ENCODE measurements at places on chromosomes 6 and 20.

GRCh38 chr6:17666646-17667045, 40.1 kb downstream of the NUP153 start:
- no peak for DNase-seq

- DNase-seq: peak; percentile 13
Observed at GRCh38 chr6:99822741-99823512, 171.1 kb downstream of the MCHR2 start.

GRCh38 chr20:47334022-47334551, 22.4 kb downstream of the ZMYND8 start:
- DNase-seq: no peak

- DNase-seq: no peak
Observed at GRCh38 chr6:127860723-127861122, 40.1 kb downstream of the THEMIS start.

DNA sequence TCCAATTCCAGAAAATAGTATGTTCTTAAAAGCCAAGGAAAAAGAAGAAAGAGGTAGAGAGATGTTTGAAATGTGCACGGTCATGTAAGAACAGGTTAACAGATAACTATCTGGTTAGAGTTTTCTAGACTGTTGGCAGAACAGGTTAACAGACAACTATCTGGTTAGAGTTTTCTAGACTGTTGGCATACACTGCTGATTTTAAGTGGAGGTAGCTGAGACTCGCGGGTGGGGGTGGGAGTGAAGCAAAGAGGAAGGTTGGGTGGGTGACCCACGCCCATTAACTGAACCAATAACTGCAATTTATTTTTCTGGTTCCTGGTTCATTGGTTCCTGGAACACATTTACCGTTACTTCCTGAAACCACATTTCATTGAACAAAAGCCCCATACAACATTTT, 157.5 kb downstream of the ELOVL4 start:
- DNase-seq: no peak

GRCh38 chr6:3822747-3823445, 26.3 kb upstream of the FAM50B start:
- no peak for DNase-seq

DNA sequence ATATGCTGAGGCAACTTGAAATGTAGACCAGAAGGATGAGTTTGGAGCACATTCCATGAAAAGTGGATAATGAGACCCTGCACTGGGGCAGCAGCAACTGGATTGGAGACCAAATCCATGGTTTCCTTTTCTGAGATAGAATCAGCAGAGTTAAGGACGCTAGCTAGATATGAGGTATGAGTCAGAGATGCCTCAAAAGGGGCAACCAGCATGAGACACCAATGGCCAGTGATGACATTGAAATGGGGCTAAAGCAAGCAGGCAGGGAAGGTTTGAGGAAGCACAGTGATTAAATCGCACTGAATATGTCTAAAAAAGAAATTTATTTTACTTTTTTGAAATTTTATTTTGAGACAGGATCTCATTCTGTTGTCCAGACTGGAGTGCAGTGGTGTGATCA, 802.4 kb downstream of the TFAP2A start:
- no peak for DNase-seq

GRCh38 chr6:40743690-40744446, 156.7 kb upstream of the LRFN2 start:
- no peak for DNase-seq

GRCh38 chr6:149179431-149179830, 138.1 kb upstream of the TAB2 start:
- DNase-seq: no peak

DNA sequence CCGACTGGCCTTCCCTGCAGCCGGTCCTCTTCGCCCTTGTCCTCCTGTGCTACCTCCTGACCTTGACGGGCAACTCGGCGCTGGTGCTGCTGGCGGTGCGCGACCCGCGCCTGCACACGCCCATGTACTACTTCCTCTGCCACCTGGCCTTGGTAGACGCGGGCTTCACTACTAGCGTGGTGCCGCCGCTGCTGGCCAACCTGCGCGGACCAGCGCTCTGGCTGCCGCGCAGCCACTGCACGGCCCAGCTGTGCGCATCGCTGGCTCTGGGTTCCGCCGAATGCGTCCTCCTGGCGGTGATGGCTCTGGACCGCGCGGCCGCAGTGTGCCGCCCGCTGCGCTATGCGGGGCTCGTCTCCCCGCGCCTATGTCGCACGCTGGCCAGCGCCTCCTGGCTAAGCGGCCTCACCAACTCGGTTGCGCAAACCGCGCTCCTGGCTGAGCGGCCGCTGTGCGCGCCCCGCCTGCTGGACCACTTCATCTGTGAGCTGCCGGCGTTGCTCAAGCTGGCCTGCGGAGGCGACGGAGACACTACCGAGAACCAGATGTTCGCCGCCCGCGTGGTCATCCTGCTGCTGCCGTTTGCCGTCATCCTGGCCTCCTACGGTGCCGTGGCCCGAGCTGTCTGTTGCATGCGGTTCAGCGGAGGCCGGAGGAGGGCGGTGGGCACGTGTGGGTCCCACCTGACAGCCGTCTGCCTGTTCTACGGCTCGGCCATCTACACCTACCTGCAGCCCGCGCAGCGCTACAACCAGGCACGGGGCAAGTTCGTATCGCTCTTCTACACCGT, 6.1 kb downstream of the UBD start:
- DNase-seq: no peak

GRCh38 chr20:16167423-16168130, 405.7 kb downstream of the KIF16B start:
- DNase-seq: no peak

Measured in CD4-positive, alpha-beta T cell treated with Interleukin-2 at 100 ng/mL for 4 hours (primary cell).